ENCODE measurements at places on chromosomes 5 and 9.
A peak's percentile ranks its signal among the peaks of the same experiment; 100 is the strongest.

GRCh38 chr5:2737273-2738155, 14.0 kb downstream of the IRX2 start:
- no peak for DNase-seq

DNA sequence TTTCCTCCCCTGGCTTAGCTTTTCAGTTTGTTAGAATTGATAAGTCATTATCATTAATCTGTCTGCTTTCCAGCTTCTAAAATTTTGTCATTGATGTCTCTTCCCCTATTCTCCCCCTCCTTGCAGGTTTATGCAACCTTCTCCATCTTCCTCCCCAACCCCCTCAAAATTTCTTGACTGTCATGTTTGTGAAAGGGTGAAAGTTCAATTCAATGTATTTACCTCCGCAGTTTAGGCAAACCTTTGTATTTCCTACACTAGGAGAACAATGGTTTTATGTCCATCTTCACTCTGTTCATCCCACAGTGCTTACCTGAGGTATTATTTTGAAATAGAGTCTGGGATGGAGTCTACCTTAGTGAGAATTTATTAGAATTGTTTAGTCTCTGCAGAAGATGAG, 117.9 kb downstream of the ALDH1A1 start:
- DNase-seq, result no peak

GRCh38 chr5:139197710-139198669, at the start of gene SIL1:
SIL1 (minus strand) TSS chr5:139198368; CDS start chr5:139127843, 70,525 bp downstream.
- DNase-seq, result peak; percentile 95

- no peak for DNase-seq
Measured at GRCh38 chr5:153970496-153970895, 68.2 kb downstream of the FAM114A2 start.

- DNase-seq, result peak; percentile 14
Measured at GRCh38 chr9:94717761-94718160, 8.7 kb upstream of the AOPEP start.

GRCh38 chr5:10339058-10339811, 14.3 kb upstream of the MARCHF6 start:
- DNase-seq, result no peak

DNA sequence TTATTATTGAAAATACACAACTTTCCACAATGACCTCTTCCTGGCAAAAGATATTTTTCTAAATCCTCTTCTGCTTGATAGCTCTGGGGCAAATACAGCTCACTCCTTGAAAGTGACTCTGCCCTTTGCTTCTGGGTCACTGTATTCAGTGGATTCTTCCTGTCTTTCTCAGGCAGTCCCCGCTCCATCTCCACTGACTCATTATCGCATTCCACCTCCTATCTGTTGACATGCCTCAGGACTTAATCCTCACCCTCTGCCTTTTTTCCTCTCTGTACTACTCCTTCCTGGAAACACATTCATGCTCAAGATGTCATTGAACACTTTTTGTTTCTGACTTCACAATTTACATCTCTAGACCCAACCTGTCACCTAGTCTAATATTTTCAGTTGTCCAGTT, 8.4 kb upstream of the RGS7BP start:
- DNase-seq, result no peak

GRCh38 chr5:58156361-58156760, 303.5 kb downstream of the PLK2 start:
- no peak for DNase-seq

GRCh38 chr9:130142641-130143040, 29.6 kb upstream of the NCS1 start:
- no peak for DNase-seq

GRCh38 chr9:121641224-121641611, 10.2 kb upstream of the DAB2IP start:
- no peak for DNase-seq

DNA sequence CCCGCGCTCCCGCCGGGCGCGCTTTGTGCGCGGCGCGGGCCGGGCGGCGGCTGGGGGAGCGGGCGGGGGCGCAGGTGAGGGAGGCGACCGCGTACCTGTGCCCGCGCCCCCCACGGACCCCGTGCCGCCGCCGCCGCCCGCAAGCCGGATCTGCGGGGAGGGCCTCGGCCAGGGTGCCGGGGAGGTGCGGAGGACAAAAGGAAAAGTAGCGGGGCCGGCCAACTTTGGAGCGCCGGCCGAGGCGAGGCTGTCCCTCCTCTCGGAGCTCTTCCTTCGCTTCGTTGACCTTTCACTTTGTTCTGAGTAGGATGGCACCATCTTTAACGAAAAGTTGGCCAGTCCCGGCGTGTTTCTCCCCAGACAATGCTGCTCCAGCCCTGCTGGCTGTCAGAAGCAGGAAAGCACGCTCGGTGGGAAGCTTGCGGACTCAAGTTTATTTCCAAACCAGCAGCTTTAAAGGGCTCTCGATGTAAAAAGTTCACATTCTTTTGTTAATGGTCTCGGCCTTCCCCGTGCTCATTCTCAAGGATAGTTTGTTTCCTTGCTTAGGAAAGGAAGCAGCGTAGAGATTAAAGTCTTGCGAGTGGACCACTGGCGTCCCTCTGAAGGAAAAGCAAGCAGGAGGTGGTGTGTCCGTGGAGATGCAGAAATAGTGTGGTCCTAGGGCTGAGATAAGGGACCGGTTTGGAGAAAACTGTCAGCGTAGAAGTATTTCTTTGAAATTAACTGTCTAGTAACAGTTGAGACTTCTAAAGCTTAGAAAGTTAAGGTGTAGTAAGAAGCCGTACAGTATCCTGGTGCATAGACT, 639 bp downstream of the EHMT1 start:
- peak; percentile 51 for DNase-seq

DNA sequence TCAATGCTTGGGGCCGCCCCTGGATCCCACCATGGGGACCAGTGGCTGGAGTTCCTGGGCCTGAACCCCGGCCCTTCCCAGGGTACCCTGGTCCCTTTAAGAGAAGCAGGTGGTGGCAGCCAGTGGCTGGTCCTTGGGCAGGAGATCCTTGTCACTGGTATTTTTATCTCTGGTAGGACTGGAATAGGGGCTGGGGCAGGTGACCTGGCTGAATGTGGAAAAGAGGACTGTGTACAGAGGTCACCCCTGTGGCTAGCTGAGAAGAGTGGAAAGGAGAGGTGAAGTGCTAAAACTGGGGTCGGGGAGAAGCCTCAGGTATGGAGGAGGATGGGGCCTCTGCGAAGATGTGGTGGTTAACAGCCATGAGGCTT, 7.0 kb downstream of the CRAT start:
- DNase-seq, result no peak

DNA sequence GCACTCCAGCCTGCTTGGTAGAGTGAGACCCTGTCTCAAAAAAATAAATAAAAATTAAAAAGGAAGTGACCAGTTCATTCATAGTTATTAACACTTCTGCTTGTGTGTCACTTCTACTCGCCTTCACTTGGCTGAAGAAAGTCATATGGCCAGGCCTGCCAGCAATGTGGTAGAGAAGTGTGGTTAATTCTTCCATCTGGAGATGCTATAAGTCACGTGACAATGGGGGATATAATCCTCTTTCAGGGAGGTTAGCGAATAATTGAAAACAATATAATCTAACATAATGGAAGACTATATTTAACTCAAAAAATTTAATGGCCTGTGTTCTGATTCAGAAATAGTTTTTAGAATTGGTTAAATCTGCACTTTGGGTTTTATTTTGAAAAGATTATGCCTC, 305.6 kb downstream of the DOCK8 start:
- no peak for DNase-seq

- DNase-seq, result no peak
Measured at GRCh38 chr9:97470076-97470475, 31.4 kb upstream of the TMOD1 start.

- no peak for DNase-seq
Measured at GRCh38 chr5:176803943-176804498, 6.3 kb upstream of the UNC5A start.

GRCh38 chr5:40238066-40238745, 441.5 kb upstream of the PTGER4 start:
- DNase-seq, result no peak

GRCh38 chr5:146395193-146395592, 51.9 kb upstream of the TCERG1 start:
- DNase-seq, result no peak

DNA sequence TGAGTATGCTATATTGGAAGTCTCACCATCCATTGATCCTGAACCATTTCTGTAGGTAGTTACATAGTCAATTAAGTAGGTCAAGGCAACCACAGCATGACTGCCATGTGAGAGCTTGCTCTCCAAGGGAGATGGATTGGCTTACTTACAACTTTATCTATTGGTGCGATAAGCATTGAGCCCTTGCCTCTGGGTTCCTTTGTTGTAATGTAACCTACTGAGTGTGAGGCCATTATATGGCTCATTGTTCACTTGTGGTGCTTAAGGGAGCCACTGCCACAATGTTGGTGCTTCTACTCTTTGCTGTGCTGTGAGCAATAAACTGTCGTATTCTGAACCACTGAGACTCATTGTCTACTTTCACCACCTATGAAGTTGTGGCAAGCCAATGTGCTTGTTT, 510.6 kb upstream of the ITGA1 start:
- no peak for DNase-seq

DNA sequence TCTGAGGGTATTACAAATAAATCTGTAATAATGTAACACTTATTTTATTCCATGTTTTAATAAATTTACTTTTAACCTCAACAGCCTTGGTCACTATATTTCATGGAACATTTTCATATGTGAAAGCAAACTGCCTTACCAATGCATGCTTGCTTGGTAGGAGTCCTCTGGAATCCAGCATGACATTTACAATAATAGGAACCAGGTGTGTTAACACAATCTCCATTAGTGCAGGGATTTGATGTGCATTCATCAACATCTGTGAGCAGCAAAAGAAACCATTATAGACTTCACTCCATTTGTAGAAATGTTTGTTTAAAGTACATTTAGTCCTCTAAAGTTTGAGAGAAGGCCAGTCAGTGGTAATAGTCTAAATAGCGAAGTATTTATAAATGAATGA, 159.4 kb downstream of the FBN2 start:
- peak; percentile 54 for DNase-seq

DNA sequence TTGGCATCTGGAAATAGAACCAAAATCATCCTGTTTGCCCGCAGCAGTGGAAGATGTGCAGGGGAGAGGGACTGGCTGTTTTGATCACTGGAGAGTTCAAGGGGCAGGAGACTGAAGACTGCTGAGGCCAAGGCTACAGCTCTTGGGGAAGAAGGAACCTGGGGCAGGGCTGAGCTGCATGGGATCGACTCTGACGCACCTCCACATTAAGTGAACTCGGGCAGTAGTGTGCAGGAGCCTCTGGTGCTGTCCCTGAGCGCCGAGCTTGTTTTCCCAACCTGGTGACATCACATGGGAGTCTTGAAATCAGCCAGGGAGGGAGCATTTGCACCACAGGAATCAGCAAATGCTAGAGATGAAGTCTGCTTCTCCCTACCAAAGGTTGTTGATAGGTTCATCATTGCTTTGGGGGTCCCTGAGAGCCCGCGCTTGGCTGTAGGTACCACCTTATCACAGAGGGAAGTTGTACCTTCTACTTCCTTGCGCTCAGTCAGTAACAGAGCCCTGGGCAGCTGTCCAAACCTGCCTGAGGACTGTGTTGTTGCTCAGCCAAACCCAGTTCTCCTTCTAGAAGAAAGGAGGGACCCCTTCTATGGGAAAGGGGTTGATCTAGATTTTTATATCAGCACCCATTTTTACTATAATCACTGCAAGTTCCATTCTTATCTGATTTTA, 52.3 kb upstream of the CTSL start:
- no peak for DNase-seq

DNA sequence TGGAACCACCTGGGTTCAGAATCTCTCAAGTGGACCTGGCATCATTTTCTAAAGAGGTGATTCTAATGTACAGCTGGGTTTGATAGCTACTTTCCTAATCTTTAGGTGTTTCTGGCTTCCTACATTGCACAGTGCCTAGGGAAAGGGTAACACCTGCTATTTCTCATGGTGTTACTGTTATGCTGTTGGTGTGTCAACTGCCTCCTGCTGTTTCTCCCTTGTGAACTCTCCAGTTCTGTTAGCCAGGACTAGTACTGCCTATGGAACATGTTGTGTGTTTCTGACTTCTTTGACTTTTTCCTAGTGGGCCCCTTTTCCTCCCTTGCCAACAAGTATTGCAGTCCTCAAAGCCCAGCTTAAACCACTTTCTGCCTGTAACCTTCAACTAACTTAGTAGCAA, 5.5 kb downstream of the ARHGEF28 start:
- no peak for DNase-seq

- no peak for DNase-seq
Measured at GRCh38 chr5:50738864-50739263, 72.4 kb downstream of the PARP8 start.

DNA sequence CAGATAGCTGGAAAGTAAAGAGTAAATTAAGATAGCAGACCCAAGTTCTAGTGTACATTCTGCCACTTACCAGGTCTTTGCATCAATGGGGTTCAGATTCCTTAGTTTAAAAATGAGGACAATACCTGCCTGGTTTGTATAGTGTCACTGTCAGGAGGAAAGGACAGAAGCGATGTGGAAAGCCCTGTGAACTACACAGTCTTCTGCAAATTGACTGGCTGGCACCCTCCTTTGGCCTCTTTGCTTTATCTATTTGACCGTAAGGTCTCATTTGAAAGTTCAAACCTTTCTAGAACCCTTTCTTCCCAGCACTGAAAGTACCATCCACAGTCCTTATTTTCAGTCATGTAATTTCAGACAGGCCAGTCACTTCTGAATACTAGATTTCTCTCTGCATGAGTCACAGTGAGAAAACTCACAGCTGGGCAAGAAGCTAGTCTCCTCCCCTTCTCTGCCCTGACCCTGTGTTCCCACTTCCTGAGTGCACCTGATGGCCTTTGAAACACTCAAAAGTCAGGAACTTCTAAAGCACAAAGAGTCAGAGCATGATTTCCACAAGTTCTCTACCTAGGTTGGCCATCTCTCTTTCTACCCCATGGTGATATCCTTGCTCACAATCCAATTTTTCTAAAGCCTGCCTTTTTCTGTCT, 91.3 kb upstream of the RASEF start:
- DNase-seq, result no peak

DNA sequence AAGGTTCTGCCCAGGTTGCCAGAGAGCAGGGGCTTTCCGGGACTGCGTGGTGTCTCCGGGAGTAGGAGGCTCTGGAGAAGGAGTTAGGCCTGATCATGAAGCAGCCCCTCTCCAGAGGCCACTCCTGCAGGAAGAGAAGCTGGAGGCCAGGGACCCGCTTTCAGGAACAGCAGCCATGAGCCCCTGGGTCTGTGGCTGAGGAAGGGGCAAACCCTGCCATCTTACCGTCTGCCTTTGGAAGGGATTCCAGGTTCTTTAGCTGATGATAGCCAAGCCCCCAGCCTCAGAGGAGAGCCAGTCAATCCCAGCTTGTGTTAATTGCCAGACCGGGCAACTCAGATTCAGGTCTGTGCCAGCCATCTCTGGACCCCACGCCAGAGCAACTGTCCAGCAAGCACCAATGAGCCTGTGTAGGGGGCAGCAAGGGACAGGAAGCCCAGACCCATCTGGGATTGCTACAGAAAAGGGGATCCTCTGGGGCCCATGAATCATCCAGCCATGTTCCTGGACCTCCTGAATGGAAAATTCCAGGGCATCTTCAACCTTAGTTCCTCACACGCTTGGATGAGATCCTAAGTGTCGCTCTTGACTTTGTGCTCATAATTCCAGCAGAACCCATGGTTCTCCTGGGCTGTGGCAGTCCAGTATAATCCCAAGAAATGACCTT, 42.7 kb upstream of the MVB12B start:
- no peak for DNase-seq
